NCI-H2107 (cell line): ENCODE measurements at places on chromosomes 3 and 15.

GRCh38 chr3:101730839-101731238 lies 6.4 kb downstream of the CEP97 start:
- DNase-seq, result no peak

- no peak for DNase-seq
Observed at GRCh38 chr15:59738676-59739075, 49.6 kb upstream of the BNIP2 start.

- no peak for DNase-seq
Observed at GRCh38 chr3:175111036-175111435, 251.9 kb downstream of the NAALADL2 start.

GRCh38 chr3:25423780-25424588 lies 4.1 kb upstream of the RARB start:
- no peak for DNase-seq

DNA sequence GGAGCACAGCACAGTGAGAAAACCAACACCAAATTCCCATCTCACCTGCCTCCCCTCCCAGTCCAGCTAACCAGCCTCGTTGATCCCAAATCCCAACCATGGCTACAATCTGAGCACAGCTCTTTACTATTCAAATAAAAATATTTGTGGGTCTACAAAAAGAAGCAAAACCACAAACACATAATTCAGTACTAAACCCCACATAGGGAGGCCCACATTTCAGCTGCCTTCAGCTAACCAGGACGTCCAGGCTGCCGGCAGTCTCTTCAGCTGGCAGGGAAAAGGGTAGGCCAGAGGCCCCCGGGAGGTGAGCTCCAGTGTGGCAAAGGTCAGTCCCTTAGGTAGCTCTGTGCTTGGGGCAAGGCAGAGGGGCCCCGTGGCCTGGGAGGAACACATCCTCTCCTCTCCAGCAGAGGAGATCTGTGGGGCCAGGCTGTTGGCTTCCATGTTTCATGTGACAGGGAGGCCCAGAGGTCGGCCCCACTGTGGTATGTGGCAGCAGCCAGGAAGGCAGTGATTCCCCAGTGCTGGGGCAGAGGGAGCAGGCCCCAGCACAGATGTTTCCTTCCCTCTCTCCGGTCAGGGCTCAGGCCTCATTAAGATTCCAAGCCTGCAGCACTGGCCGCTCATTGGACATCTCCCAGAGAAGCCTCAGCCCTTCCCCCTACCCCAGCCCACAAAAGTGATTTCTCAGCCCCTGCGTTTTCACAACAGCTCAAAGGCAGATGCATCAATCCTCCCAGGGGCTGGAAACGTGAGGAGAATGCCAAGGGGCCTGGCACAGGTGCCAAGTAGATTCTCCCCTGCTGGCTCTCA lies 381.4 kb downstream of the NTRK3 start:
- DNase-seq, result no peak

GRCh38 chr15:68097029-68097428 lies 42.9 kb downstream of the PIAS1 start:
- DNase-seq, result no peak

DNA sequence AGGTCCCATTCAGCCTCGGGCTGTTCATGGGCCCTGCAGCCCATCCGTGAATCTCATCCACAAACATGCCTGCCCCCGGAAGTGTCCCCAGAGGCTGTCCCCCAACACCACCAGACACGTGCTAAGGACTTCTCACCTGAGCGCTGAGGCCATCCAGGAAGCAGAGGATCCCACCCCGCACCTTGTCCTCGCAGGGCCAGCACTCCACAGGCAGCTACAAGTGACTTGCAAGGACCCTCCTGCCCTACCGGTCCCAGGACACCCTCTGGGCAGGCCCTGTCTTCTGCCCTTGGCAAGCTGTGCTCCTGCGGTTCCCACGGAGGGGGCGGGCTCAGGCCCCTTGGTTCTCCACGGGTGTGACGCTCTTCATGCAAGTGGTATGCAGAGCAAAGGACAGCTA lies 146.0 kb downstream of the NUP210 start:
- DNase-seq, result no peak

- no peak for DNase-seq
Observed at GRCh38 chr3:172876297-172876696, 125.8 kb downstream of the ECT2 start.

DNA sequence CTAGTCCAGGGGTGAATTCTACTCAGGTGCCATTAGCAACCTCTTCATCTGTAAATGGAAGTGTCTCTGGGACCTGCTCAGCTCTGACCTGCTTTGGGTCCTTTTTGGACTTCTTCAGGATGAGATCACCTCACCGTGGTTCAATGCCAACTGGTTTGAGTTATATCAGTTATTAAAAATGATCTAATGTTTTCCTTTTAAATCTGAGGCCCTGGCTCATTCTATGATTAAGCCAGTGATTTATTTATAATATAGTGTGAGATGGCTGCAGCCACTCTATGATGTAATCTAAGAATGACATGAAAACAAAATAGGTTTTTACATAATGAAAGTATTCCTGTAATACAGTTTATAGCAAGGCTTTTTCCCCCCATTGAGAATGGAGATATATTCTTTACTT lies 79.4 kb downstream of the LPP start:
- DNase-seq, result no peak

DNA sequence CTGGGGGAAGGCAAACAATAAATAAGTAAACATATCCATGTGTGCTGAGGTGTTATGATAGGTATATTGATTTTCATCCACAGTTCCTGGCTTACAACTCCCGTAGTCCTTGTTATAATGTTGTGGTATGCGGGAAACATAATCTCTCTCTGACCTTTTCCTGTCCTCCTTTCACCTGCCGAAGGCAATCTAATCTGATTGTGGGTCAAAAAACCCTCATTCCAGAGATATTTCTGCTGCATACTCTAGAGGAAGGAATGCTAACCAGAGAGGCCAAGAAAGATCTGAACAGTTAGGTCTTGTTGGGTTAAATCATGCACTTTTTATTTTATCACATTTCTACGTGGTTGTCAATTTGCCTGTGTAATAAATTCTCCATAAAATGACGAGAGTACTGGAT lies 383.6 kb upstream of the SEMA6D start:
- DNase-seq, result no peak

DNA sequence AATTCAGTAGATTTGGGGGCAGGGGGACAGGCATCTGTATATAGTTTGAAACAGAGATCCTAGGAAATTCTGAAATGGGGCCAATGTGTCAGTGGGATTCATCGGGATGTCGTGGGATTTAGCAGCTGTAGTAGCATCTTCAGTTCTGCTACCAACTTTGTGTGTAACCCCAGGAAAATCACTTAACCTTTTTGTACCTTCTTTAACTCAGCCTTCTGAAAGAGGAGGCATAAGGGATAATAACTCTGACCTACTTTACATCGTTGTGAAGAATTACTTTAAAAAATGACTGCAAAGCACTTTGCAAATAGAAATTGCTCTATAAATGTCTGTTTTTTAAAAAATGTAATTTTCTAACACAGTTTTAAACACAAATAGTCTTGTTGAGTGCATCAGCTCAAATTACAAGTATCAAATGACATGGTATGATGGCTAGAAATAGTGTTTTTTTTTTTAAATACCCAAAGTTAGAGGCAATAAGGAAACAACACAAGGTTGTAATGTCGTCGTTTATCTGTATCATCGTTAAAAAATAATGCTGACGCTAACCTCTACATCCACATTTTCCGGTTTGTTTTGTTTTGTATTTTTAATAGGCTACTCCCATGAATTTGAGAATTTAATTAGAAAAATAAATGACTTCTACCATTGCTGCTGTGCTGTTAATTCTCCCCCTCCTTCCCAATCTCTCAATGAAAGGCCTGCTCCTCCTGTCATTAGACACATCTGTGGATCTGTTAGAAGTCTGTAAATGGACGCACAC lies 338.5 kb downstream of the PTPRG start:
- DNase-seq, result no peak

GRCh38 chr3:53238886-53239285 lies 16.9 kb downstream of the TKT start:
- no peak for DNase-seq
